Camera-type eye (tissue), 1 donor: ENCODE measurements at places on chromosomes 1 and 21. TPM values are rescaled to one million over a fixed set of nuclear protein-coding genes. Genes with fewer than 3 reads are reported as not detected.

Gene RRP1B
- 29.2 TPM for total RNA-seq

Gene MSH4
- 0.77 TPM for total RNA-seq

Gene PPIAL4G
- not detected for total RNA-seq

Gene DMBX1
- total RNA-seq = 0.55 TPM

Gene ST6GALNAC3
- 39.9 TPM for total RNA-seq

Gene IGFN1
- 1.2 TPM for total RNA-seq

Gene PTPN7
- 1.3 TPM for total RNA-seq

Gene PTAFR
- total RNA-seq = 2.0 TPM

Gene OR2L13
- 0.71 TPM for total RNA-seq

Gene AGT
- total RNA-seq = 4.8 TPM

Gene MFN2
- total RNA-seq = 52.3 TPM

Gene ECE1
- total RNA-seq = 52.1 TPM

Gene CRB1
- 184 TPM for total RNA-seq

Gene HES2
- 1.2 TPM for total RNA-seq

Gene PLA2G5
- total RNA-seq = 2.4 TPM

Gene SPATA46
- total RNA-seq = not detected

Gene PLPPR4
- total RNA-seq = 39.2 TPM

Gene RGS4
- total RNA-seq = 24.2 TPM
